Body of pancreas (tissue), 4 donors: ENCODE measurements at places on chromosomes 7 and 10.
A peak's percentile ranks its signal among the peaks of the same experiment; 100 is the strongest.

GRCh38 chr7:98877692-98878364 lies 504 bp upstream of the TRRAP start:
- H3K27ac ChIP-seq: peak overlapping the region; percentile 90
- no peaks in the 10 kb centered on the region for H3K27me3 ChIP-seq
- peak; percentile 17 for DNase-seq
- H3K4me1 ChIP-seq: peaks cover 16% of the 10 kb centered on the region
- H3K4me3 ChIP-seq: peak overlapping the region; percentile 73

DNA sequence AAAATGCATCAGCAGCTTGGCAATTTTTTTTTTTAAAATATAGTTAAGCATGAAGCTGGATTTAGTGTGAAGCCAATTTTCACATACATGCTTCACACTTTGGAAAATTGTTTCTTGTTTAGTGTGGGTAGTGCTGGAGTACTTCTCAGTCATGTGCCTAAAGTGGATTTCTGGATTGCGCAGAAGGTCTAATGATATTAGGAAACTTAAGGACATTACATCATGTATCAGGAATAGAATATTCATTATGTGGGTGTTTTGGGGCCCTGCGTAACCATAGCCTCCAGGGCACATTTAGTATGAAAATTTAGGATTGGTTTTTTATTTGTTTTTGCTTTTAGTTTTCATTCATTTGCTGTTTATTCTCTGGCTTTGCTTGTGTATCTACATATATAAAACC lies 28.8 kb upstream of the BNIP3 start:
- no peak overlapping the region for H3K4me3 ChIP-seq
- no peaks in the 10 kb centered on the region for H3K36me3 ChIP-seq
- no peak for DNase-seq

GRCh38 chr10:84783386-84783785 lies 455.0 kb downstream of the CCSER2 start:
- no peaks in the 10 kb centered on the region for H3K4me1 ChIP-seq
- no peaks in the 10 kb centered on the region for H3K27me3 ChIP-seq
- H3K4me3 ChIP-seq: no peak overlapping the region
- DNase-seq: peak; percentile 29
- H3K36me3 ChIP-seq: no peaks in the 10 kb centered on the region

GRCh38 chr7:2525658-2526630 lies 6.4 kb downstream of the LFNG start:
- H3K27me3 ChIP-seq: no peaks in the 10 kb centered on the region
- no peak overlapping the region for H3K4me3 ChIP-seq
- H3K4me1 ChIP-seq: peaks cover 98% of the 10 kb centered on the region
- H3K27ac ChIP-seq: peak overlapping the region; percentile 96
- DNase-seq: no peak
- H3K36me3 ChIP-seq: no peaks in the 10 kb centered on the region

DNA sequence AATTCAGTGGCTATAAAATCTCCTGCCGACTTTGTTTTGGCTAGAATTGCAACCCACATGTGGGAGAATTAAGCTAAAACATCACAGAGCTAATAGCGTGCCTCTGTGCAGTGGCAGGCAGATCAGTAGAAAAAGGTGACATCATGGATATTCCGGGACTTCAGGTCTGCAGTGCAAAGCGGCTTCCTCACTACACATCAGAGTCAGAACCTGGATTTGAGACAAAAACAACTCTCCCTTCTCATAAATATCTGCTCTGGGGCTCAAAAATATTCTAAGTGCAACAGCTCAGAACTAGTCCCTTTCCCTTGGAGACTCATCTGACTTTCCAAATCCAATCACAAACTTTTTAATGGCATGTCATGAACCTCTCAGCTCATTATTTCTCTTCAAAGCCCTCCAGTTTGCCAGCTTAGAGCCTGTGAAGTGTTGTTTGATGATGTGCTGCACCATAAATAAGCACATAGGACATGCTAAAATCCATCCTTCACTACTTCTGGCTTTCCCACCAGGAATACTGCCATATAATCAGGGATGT lies 337.1 kb downstream of the RNLS start:
- H3K27ac ChIP-seq: no peak overlapping the region
- H3K4me1 ChIP-seq: peaks cover 36% of the 10 kb centered on the region
- DNase-seq: no peak
- no peak overlapping the region for H3K4me3 ChIP-seq
- no peaks in the 10 kb centered on the region for H3K36me3 ChIP-seq

DNA sequence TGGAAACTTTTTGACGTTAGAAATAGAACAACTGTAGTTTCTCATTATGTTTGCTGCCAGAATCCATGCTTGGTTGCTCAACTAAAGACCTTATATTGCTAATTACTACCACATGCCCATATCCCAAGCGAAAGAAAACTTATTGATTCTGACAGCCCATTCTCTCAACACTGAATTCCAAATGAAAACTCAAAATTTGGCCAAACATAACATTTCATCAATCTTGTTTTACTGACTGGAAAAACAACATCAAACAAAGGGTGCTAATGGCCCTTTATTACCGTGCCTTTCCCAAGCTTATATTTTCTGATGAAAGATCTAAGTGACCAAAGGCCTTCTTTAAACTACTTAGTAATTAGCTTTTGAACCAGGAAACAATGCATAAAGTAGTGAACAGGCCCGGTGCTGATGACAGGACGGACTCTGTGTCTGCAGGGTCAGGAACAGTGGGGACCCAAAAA lies 531.8 kb downstream of the KCNMA1 start:
- no peak for DNase-seq
- no peak overlapping the region for H3K4me3 ChIP-seq
- no peaks in the 10 kb centered on the region for H3K36me3 ChIP-seq
- H3K27me3 ChIP-seq: no peaks in the 10 kb centered on the region

GRCh38 chr7:103073989-103074518 lies 542 bp downstream of the FBXL13 start:
- H3K4me3 ChIP-seq: peak overlapping the region; percentile 96
- peak overlapping the region; percentile 81 for H3K27ac ChIP-seq
- H3K27me3 ChIP-seq: no peaks in the 10 kb centered on the region
- H3K36me3 ChIP-seq: no peaks in the 10 kb centered on the region
- DNase-seq: peak; percentile 59

GRCh38 chr10:29533696-29534285 lies 101.0 kb downstream of the SVIL start:
- H3K4me1 ChIP-seq: peaks cover 41% of the 10 kb centered on the region
- H3K36me3 ChIP-seq: no peaks in the 10 kb centered on the region
- peak; percentile 40 for DNase-seq
- H3K4me3 ChIP-seq: no peak overlapping the region
- no peaks in the 10 kb centered on the region for H3K27me3 ChIP-seq

- no peaks in the 10 kb centered on the region for H3K36me3 ChIP-seq
- H3K4me1 ChIP-seq: no peaks in the 10 kb centered on the region
- H3K27me3 ChIP-seq: no peaks in the 10 kb centered on the region
- DNase-seq: no peak
- no peak overlapping the region for H3K27ac ChIP-seq
These were observed 35.0 kb downstream of the SRI start for GRCh38 chr7:88184848-88185304.

- DNase-seq: no peak
- no peaks in the 10 kb centered on the region for H3K27me3 ChIP-seq
- no peak overlapping the region for H3K4me3 ChIP-seq
- H3K36me3 ChIP-seq: no peaks in the 10 kb centered on the region
- H3K4me1 ChIP-seq: no peaks in the 10 kb centered on the region
- H3K27ac ChIP-seq: no peak overlapping the region
These were observed 127.3 kb upstream of the PCBD1 start for GRCh38 chr10:71015674-71016073.

DNA sequence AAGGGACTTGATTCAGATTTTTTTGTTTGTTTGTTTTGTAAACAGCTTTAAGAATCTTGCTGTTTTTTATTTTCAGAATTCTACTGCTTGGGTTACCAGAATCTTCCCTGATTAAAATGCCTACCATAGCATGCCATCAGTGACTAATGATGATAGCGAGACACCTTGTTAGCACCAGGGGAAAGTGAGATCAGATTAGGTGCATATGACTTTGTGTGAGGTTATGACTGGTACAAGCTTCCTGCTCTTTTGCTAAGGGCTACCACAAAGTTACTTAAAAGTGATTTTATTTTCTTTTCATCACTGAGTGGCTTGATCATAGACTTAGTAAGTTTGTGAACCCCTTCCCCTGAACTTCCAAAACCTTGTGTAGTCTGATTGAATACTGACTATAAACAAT lies 93.5 kb downstream of the SND1 start:
- H3K4me3 ChIP-seq: no peak overlapping the region
- no peaks in the 10 kb centered on the region for H3K27me3 ChIP-seq
- H3K36me3 ChIP-seq: no peaks in the 10 kb centered on the region
- no peak overlapping the region for H3K27ac ChIP-seq
- no peak for DNase-seq
- peaks cover 31% of the 10 kb centered on the region for H3K4me1 ChIP-seq

DNA sequence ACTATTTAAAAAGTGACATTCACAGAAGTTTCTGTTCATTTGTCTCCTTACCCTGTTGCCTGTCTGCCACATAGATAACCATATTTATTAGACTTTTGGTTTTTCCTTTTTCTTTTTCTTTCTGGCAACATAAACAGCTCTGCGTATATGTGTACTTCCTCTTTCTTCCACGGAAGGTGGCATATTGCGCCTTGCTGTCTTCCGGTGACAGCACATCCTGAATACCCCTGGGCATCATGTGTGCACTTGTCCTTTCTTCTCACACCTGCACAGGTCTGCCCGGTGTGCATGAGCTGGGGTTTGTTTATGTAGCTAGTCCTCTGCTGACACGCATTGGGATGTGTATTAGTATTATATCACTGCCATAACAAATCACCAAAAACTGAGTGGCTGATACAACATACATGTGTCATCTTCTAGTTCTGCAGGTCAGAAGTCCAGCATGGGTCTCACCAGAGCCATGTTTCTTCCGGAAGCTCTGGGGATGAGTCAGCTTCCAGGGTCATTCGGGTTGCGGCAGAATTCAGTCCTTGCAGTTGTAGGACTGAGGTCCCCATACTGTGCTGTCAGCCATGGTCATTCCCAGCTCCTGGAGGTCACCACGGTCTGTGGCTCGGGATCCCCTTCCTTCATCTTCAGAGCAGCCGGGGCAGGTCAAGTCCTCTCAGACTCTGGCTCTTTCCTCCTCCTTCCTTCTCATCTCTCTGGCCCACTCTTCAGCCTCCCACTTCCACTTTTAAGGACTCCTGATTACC lies 596.0 kb upstream of the FOXK1 start:
- H3K27me3 ChIP-seq: no peaks in the 10 kb centered on the region
- no peaks in the 10 kb centered on the region for H3K36me3 ChIP-seq
- no peak overlapping the region for H3K27ac ChIP-seq
- no peak for DNase-seq
- no peak overlapping the region for H3K4me3 ChIP-seq
- H3K4me1 ChIP-seq: no peaks in the 10 kb centered on the region

DNA sequence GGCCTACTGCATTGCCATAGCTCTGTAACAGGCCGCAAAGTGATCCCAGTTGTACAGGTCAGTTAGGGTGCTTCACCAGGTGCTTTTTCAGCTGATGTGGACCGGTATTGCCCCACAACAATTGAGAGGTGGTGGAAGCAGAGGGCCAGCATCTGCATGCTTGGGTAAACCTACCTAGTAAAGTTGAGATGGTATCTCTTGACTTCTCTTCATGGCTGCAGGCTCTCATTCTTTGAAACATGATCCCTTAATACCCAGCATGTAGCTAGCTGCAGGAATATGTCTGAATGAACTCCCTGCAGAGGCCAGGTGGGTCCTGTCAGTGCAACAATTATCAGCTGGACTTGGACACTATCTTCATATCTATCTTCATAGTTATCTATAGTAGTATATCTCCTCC lies 60.7 kb upstream of the CCDC6 start:
- H3K36me3 ChIP-seq: no peaks in the 10 kb centered on the region
- H3K4me1 ChIP-seq: peaks cover 29% of the 10 kb centered on the region
- no peaks in the 10 kb centered on the region for H3K27me3 ChIP-seq
- DNase-seq: no peak
- no peak overlapping the region for H3K4me3 ChIP-seq

GRCh38 chr7:29806995-29807841 lies 910 bp downstream of the WIPF3 start:
- DNase-seq: peak; percentile 58
- no peaks in the 10 kb centered on the region for H3K27me3 ChIP-seq
- peak overlapping the region; percentile 43 for H3K4me3 ChIP-seq
- H3K4me1 ChIP-seq: peaks cover 13% of the 10 kb centered on the region
- H3K27ac ChIP-seq: peak overlapping the region; percentile 55

GRCh38 chr7:4245135-4245865 lies 436.8 kb upstream of the FOXK1 start:
- no peak overlapping the region for H3K27ac ChIP-seq
- H3K36me3 ChIP-seq: no peaks in the 10 kb centered on the region
- no peak overlapping the region for H3K4me3 ChIP-seq
- no peaks in the 10 kb centered on the region for H3K4me1 ChIP-seq

GRCh38 chr10:121154846-121155245 lies 303.7 kb downstream of the WDR11 start:
- H3K27me3 ChIP-seq: no peaks in the 10 kb centered on the region
- peak; percentile 8 for DNase-seq
- no peaks in the 10 kb centered on the region for H3K36me3 ChIP-seq
- no peak overlapping the region for H3K4me3 ChIP-seq
- H3K4me1 ChIP-seq: peaks cover 8% of the 10 kb centered on the region

- H3K27ac ChIP-seq: no peak overlapping the region
- H3K27me3 ChIP-seq: no peaks in the 10 kb centered on the region
- no peaks in the 10 kb centered on the region for H3K4me1 ChIP-seq
- H3K36me3 ChIP-seq: peaks cover 44% of the 10 kb centered on the region
These were observed 12.0 kb downstream of the ZSCAN25 start for GRCh38 chr7:99628471-99629465.

- H3K4me1 ChIP-seq: no peaks in the 10 kb centered on the region
- no peak for DNase-seq
- peaks cover 10% of the 10 kb centered on the region for H3K36me3 ChIP-seq
- H3K27ac ChIP-seq: no peak overlapping the region
- no peak overlapping the region for H3K4me3 ChIP-seq
These were observed 12.4 kb downstream of the NDST2 start for GRCh38 chr10:73798927-73799560.

DNA sequence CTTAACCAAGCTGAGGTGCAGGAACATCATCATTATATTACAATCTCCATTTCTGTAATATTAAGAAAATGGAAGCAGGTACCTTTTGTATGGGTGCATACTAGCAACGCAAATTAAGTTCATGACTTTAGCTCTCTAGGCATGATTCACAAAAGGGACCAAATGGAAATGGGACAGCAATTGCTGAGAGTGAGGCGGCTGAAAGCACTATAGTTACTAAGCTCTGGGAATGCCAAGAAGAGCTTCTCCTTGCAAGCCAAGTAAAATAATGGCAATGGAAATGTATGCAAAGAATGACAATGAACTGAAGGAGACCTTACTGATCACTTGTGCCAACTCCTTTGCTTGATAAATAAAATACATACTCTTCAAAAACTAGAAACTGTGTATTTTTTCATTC lies 36.2 kb upstream of the RNF148 start:
- DNase-seq: no peak
- no peak overlapping the region for H3K4me3 ChIP-seq
- H3K36me3 ChIP-seq: no peaks in the 10 kb centered on the region
- H3K27me3 ChIP-seq: no peaks in the 10 kb centered on the region
- no peak overlapping the region for H3K27ac ChIP-seq
- no peaks in the 10 kb centered on the region for H3K4me1 ChIP-seq
